ENCODE measurements at places on chromosomes 2 and 18.

- no peak for DNase-seq
Observed at GRCh38 chr2:18639756-18640453, 50.5 kb upstream of the NT5C1B start.

- DNase-seq, result no peak
Observed at GRCh38 chr2:200184748-200185627, 121.5 kb upstream of the SPATS2L start.

DNA sequence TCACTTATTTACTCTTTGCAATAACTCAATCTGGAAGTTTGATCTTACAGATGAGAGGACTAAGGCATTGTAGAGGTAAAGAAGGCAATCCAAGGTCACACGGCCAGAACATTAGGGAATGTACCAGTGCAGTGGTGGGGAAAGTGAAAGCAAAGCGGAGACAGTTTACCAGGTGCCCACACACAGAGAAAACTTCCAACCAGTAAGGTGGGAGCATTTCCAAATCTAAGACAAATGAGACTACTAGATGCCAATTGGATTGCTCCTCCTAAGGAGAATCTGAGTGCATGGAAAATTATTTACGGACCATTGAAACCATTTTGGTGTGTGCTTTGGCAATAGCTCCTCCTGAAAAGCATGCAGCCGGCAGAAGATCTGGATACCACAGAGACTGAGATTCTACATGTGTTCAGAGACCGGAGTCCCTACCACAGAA, 34.9 kb downstream of the SLC20A1 start:
- DNase-seq, result no peak

- DNase-seq, result no peak
Observed at GRCh38 chr2:9644603-9645002, 13.8 kb upstream of the YWHAQ start.

Measured in stimulated activated CD8-positive, alpha-beta memory T cell treated with anti-CD3 and anti-CD28 coated beads, Interleukin-4, amount 100 ng/mL, for 4 hours (primary cell).